Uterus (tissue), 4 donors: ENCODE measurements at places on chromosomes 7 and 10.

DNA sequence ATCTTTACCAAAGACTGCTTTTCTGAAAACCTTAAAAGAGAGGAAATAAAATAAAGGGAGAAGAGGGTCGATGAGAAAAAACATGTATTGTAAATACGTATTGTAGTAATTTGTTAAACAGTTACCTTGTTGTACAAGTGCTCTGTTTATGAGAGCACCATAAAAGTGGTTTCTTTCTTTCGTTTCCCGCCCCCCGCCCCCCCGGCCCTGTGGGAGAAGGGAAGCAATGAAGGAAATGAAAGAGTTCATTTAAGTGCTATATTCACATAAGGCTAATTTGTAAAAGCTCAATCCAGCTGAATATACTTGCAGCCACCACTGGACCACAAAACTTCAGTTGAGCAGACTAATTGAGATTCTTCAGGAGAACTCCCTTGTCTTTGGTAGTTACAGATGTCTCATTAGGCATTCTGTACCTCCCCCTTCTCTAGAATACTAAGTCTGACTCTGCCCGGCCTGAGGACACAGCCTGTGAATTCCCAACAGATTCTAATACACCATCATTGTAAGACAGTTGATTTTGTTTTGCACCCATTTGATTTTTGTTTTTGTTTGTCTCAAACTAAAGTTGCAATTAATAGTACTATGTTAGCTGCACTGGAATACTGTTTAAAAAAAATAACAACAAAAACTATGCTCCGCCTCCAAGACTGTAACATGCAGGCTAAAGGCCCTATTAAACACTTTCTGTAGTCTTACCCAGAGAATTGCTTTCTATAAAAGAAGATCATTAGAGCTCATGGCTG is 124.9 kb downstream of the ARHGAP12 start:
- DNase-seq = no peak

DNA sequence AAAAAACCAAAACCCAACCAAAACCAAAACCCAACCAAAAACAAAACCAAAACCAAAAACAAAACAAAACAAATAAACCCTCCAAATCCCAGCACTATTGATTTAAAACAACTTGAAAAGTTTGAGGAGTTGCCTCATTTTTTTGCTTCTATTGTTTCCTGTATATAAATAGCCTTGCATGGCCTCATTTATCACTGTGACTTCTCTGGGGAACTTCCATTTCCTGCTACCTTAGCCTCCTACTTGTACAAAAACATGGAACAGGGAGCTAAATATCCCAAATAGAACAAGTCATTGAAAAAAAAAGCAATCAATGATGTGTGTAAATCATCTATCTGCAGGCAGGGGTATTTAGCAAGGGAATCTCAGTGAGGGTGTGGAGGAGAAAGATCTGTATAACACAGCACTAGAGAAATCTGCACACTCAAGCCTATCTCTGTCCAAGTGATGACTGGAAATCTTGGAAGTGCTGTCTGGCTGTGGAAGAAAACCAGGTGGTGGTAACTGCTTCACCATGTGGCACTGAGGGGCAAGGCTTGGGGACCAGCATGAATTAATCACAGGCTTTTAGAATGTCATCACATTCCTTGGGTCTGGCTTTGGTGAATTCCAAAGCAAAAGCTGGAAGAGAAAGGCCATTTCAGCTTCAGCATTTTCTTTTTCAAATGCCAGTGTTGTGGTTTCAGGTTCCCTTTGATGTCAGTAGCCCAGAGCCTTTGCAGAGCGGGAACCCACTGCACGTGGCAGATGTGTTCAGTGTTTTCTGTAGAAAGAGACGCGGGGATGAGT is 349.5 kb upstream of the ZNF32 start:
- no peak for DNase-seq

DNA sequence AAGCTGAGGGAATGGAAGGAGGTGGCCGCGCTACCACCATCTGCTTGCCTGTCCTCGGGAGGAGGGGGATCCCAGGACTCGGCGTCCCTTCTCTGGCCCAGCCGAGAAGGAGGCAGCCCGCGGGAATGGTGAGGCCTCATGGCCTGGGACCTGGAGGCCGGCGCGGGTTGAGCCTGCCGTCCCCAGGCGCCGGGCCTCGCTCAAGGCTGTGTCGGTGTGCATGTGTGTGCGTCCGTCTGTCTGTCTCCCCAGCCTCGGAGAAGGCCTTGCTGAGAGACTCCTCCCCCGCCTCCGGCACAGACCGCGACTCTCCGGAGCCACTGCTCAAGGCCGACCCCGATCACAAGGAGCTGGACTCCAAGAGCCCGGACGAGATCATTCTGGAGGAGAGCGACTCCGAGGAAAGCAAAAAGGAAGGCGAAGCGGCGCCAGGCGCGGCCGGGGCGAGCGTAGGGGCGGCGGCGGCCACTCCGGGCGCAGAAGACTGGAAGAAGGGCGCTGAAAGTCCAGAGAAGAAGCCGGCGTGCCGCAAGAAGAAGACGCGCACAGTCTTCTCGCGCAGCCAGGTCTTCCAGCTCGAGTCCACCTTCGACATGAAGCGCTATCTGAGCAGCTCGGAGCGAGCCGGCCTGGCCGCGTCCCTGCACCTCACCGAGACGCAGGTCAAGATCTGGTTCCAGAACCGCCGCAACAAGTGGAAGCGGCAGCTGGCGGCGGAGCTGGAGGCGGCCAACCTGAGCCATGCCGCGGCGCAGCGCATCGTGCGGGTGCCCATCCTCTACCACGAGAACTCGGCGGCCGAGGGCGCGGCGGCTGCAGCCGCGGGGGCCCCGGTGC is 1.3 kb downstream of the HMX3 start:
- no peak for DNase-seq

DNA sequence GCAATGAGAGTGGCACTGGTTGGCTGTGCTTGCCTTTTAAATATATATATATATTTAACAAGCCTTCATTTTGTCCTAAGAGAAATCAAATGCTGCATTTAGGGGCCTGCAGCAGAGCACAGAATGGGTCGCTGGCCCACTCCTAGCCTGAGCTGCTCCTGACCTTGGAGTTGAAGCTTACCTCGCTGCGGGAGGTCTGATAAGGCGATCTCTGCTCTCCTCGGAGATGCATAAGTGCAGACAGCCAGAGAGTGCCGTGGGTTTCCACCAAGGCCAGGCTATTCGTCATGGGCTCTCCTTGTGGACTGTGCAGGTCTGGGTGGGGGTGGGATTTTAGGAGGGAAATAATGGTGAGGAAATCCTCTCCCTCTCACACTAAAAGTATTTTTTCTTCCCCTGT is 99.5 kb upstream of the IKZF1 start:
- DNase-seq = no peak

GRCh38 chr7:47610506-47611044 is 28.7 kb upstream of the TNS3 start:
- DNase-seq = peak; percentile 37

- DNase-seq = no peak
Measured at GRCh38 chr7:128919881-128920799, 9.6 kb upstream of the KCP start.

- DNase-seq = no peak
Measured at GRCh38 chr7:47233996-47234395, 347.9 kb downstream of the TNS3 start.

DNA sequence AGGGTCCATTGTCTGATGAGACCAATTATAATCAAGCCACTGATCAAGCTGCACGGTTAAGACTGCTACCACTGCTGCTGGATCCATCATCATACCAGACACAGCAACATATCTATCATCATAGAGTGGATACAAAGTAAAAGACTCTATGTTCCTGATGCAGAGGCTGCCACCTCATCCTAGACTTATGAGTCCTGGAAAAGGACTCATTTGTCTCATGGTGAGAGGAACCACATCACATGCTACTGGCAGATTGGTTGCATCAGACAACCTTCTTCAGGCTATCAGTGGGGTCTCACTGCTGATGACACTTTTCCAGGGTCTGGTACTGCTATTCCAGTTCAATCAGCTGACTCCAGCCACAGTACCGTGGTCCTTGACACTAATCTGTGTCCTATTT is 79.0 kb downstream of the ABI1 start:
- DNase-seq = no peak

DNA sequence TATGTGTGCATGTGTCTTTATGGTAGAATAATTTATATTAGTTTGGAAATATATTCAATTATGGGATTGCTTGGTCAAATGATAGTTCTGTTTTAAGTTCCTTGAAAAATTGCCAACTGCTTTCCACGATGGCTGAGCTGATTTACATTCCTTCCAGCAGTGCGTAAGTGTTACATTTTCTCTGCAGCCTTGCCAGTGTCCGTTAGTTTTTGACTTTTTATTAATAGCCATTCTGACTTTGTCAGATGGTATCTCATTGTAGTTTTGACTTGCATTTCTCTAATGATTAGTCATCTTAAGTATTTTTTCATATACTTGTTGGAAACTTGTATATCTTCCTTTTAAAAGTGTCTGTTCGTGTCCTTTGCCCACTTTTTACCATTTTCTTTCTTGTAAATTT is 434.2 kb upstream of the POT1 start:
- no peak for DNase-seq

- DNase-seq = no peak
Measured at GRCh38 chr7:92567460-92567859, 22.7 kb downstream of the FAM133B start.

DNA sequence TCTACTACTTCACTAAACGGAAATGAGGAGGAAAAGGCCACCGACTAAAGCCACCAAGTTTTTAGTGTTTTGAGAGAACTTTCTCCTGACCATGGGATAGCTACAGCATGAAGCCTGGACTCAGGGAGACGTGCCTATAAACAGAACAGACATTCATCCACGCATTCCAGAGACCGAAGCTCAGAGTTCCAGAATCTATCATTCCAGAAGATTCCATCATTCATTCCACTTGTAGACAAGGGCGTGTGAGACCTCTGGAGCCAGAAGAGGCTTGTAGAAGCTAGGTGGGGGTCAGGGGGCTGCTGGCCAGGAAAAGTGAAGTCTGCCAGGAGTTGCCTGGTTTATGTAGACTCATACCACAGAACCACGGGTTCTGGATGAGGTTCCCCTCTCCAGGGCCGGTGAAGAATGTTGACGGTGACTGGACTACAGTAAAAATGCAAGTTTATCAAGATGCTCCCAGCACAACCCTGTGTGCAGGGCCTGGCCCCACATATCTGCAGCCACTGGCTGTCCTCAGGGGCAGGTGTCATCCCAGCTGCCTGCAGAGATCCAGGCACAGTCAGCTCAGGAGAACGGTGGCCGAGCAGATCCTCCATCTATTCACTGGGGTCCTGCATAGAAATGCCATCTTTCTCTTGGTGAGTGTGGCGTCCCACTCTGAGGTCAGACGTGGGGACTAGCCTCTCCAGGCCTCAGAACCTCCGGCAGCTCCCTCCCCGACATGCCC is 215.7 kb downstream of the USP6NL start:
- no peak for DNase-seq

DNA sequence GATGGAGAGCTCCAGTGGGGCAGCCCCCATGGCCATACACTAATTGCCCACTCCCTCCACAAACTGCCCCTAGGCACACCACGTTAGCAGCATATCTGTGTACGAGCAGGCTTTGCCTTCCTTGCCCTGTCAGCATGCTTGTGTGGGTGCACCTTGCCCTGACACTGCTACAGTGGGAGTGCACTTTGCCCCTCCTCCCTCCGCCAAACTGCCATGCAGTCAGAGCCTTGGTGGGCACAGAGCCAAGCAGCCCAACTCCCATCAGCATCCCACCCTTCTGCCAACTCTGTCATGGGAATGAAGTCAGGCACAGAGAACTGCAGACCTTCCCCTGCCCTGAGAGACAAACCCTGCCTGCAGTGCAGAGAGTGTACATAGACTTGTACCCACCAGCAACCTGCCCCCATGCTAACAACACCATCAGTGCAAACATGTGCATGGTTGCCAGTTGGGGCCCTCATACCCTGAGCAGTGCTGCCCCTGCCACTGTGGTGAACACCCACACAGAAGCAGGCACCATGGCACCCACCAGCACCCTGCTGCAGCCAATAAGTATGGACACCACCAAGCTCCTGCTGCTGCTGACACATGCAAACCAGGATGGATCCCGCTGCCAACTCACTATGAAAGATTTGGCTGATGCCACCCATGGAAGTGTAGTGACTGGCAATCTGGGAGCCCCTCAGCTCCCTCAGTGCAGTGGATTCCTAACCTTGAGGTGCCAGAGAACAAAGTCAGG is 1197.7 kb upstream of the CELF2 start:
- DNase-seq = no peak

- DNase-seq = no peak
Measured at GRCh38 chr7:7219216-7219615, 36.9 kb downstream of the C1GALT1 start.
